Astrocyte (in vitro differentiated cells and primary cell): ENCODE measurements at places on chromosomes 12 and 14. TPM values are rescaled to one million over a fixed set of nuclear protein-coding genes. Genes with fewer than 3 reads are reported as not detected.

GRCh38 chr14:64891173-64891838 lies 11.6 kb upstream of the SPTB start:
- H3K36me3 ChIP-seq: no peaks in the 10 kb centered on the region
- peaks cover 8% of the 10 kb centered on the region for H3K27me3 ChIP-seq
- no peaks in the 10 kb centered on the region for H3K4me1 ChIP-seq
- no peak overlapping the region for H3K27ac ChIP-seq
- no peak overlapping the region for H3K4me3 ChIP-seq

- H3K27ac ChIP-seq: no peak overlapping the region
- H3K4me3 ChIP-seq: no peak overlapping the region
- H3K4me1 ChIP-seq: no peaks in the 10 kb centered on the region
- no peaks in the 10 kb centered on the region for H3K36me3 ChIP-seq
- no peaks in the 10 kb centered on the region for H3K27me3 ChIP-seq
Measured at GRCh38 chr12:12115514-12115913, 44.8 kb downstream of the BCL2L14 start.

- DNase-seq: peak; percentile 12
- no peak overlapping the region for H3K4me3 ChIP-seq
- H3K4me1 ChIP-seq: no peaks in the 10 kb centered on the region
Measured at GRCh38 chr14:100887728-100888335, 15.7 kb downstream of the RTL1 start.

GRCh38 chr14:60756847-60757246 lies 22.3 kb downstream of the MNAT1 start:
- no peaks in the 10 kb centered on the region for H3K36me3 ChIP-seq
- H3K27me3 ChIP-seq: no peaks in the 10 kb centered on the region
- no peaks in the 10 kb centered on the region for H3K4me1 ChIP-seq
- H3K27ac ChIP-seq: no peak overlapping the region
- no peak overlapping the region for H3K4me3 ChIP-seq
- no peak for DNase-seq

DNA sequence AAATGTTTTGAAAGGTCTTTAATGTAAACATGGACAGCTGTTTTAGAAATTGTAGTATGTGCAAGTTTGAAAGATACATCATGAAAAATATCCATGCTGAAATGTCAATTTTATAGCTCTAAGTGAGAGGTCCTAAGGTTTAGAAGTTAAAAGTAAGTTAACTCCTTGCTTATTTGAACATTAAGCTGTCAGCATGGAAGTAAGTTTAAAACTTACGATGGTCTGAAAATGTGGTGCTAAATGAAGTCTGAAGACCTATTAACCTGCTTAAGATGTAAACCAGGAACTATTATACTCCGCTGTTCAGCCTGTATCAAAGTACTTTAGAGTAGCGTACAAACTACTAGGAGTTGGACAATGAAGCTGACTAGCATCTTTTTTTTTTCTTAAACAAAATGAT lies 1082.4 kb downstream of the TMTC2 start:
- no peaks in the 10 kb centered on the region for H3K27me3 ChIP-seq
- no peaks in the 10 kb centered on the region for H3K36me3 ChIP-seq
- no peak for DNase-seq
- no peak overlapping the region for H3K27ac ChIP-seq

Gene KLRF1
- total RNA-seq: not detected in 2 replicates
